ENCODE measurements at places on chromosomes 4 and X. TPM values are rescaled to one million over a fixed set of nuclear protein-coding genes. Genes with fewer than 3 reads are reported as not detected.

Gene KIT
- total RNA-seq, result 7.5 TPM

Gene DUX4
- not detected for total RNA-seq

Gene POLA1
- total RNA-seq, result 27.8 TPM

Gene EDA2R
- total RNA-seq, result 5.9 TPM

Gene ATOH1
- total RNA-seq, result not detected

Gene CTPS2
- total RNA-seq, result 16.2 TPM

Gene IL2
- not detected for total RNA-seq

Gene PLK4
- total RNA-seq, result 2.0 TPM

Gene SULT1E1
- not detected for total RNA-seq

Gene ZFP42
- total RNA-seq, result not detected

Gene IL1RAPL1
- 10.9 TPM for total RNA-seq

Gene NXF2
- total RNA-seq, result not detected

Gene SMIM31
- not detected for total RNA-seq

Gene TMSB15A
- not detected for total RNA-seq

Gene ODAM
- total RNA-seq, result not detected

Gene CXCL10
- total RNA-seq, result 2.8 TPM

Gene XAGE1A
- total RNA-seq, result not detected

Gene COL4A6
- total RNA-seq, result 0.21 TPM
